GM12864 (cell line): ENCODE measurements at places on chromosomes 4 and X.

- DNase-seq, result no peak
Measured at GRCh38 chrX:149208307-149208706, 296.8 kb downstream of the IDS start.

GRCh38 chr4:176794151-176794550 lies 1.4 kb upstream of the VEGFC start:
- DNase-seq, result no peak

GRCh38 chr4:158395889-158396288 lies 125.8 kb upstream of the RXFP1 start:
- no peak for DNase-seq

DNA sequence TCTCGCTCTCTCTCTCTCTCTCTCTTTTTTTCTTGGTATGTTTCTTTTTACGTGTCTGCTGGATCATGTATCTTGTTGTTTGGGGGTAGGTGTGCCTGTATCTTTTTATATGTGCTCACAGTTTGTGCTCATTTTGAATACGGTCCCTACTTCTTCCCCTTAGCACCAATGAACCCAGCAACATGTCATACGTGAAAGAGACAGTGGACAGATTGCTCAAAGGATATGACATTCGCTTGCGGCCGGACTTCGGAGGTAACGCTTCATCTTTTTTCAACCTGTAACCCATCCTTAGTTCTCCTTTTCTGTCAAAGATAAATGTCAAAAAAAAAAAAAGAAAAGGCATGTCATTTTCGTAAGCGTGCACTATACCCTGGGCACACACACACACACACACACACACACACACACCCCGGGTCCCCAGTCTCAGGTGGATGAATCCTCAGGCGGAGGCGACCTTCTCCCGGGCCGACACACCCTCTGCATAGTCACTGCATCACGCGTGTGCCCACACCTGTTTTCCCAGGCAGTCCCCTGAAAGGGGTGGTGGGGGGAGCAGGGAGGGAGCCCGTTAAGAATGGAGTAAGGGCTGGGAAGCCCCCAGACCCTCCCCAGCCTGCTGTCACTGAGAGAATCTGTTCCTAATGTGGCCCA lies 511 bp downstream of the GABRB1 start:
- DNase-seq, result no peak

DNA sequence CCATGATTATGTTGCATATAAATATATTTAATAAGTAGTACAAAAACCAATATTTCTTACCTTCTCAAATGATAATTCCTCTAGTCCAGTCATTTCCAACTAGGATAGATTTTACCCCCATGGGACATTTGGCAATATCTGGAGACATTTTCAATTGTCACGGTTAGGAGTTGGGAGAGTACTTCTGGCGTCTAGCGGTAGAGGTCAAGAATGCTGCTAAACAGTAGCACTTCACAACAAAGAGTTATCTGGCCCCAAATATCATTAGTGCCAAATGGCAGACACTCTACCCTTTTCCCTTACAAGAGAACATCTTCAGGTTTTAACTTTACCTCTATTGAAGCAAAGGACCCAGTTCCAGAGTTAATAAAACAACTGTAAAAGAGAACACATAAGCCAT lies 168.1 kb downstream of the FAT4 start:
- no peak for DNase-seq

- DNase-seq, result no peak
Measured at GRCh38 chrX:41779030-41779564, 55.1 kb downstream of the GPR82 start.

GRCh38 chr4:107866726-107867125 lies 42.0 kb downstream of the SGMS2 start:
- DNase-seq, result no peak

DNA sequence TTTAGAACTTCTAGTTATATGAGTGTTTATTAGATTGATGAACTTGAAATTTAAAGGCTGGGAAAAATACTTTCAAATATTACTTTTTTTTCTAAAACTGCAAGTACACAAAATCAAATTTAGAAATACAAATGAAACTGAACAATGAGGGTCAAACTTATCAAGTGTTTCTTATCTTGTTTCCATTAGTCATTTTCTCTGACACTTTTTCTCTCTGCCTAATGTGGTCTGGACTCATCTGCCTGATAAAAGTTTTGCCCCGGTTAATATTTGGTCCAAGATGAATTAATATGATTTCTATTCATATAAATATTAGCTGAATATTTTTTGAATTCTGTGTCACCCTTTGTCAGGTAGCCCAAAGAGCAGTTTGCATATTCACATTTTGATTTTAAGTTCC lies 8.7 kb upstream of the HPGDS start:
- no peak for DNase-seq

DNA sequence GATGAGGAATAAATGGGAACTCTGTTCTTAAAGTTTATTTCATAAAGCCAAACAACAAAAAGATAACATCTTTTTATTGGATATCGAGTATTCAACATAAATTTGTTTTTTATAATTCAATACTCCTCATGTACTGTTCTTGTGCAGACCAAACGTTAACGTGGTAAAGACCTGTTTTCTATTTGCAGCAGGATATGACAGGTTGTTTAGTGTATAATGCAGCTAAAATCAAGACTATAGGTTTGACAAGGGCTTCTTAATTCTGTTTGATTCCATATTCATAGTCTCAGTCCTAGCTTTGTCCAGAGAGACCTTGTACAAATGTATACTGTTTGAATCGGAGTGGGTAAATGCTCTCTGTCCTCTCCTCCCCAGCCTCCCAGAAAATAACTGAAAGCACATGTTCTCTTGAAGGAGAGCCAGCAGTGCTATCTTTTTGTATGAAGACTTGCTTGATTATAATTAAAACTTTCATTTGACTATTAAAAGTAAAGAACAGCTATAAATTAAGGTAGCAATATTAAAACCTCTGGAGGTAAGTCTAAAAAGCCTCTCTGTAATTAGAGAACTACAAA lies 17.7 kb downstream of the TMSB4X start:
- DNase-seq, result no peak
